Activated CD8-positive, alpha-beta memory T cell treated with anti-CD3 and anti-CD28 coated beads for 1 hour (primary cell): ENCODE measurements at places on chromosomes 4 and X.

GRCh38 chr4:75844151-75844662 lies 58.0 kb downstream of the PPEF2 start:
- DNase-seq = no peak

DNA sequence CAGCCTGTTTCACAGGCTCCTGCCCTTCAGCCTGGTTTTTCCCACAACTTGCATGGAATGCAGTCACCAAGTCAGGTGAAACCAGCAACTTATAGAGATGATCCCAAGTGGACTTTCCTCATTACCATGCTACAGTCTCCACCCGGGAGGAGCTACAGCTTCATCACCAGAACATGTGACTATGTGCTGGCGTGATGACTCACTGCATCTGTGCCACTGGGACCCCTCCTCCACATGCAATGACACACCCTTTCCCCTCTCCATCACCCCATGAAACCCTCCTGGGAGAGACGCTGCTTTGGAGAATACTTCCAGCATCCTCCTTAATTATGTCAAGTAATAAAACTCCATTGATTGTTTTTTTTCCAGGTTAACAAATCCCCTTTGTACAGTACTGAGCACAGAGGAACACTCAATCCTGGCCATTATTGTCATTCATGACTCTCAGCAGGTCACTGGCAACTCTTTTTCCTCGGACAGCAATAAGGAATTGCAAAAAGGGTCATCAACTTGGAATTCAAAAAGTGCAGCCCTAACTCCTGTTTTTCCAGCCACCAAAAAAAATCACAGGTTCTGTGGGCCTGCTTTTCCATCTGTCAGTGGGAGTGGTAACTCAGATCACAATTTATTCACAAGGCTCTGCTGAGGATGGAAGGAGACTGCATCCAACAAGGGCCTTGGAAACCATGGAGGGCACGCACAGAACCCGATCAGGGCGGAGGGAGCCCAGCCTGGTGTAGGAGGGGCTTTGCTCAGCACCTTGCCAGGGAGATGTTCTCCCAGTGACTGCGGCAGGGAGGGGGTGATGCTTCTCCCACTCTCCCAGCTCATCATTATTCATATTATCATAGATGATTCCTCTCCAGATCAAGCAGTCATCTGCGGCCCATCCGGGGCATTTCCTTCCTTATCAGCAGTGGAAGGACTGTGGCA lies 17.4 kb downstream of the QDPR start:
- DNase-seq = no peak

DNA sequence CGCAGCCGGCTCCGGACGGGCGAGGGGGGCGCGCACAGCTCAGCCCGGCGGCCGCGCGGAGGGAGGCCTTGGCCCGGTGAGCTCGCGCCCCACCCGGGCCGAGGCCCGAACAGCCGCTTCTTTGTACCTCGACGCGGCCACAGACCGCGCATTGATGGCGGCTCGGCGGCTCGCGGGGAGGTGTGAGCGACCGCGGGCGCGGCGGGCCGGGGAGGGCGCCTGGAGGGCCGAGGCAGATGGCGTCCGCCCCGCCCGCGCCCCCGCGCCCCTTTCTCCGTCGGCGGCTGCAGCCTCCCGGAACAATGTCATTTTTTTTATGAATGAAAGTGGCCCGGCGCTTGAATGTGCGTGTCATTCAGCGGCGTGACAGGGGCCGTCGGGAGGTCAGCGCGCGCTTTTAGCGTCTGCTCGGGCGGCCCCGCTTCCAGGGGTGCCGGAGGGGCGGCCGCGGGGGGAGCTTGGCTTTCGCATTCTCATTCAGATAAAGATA lies 1.8 kb downstream of the FGFR3 start:
- no peak for DNase-seq

GRCh38 chrX:19742826-19743225 lies 144.6 kb downstream of the SH3KBP1 start:
- no peak for DNase-seq

- no peak for DNase-seq
Observed at GRCh38 chr4:152630324-152630723, 49.5 kb downstream of the TMEM154 start.

- DNase-seq = no peak
Observed at GRCh38 chrX:37961118-37961517, 45.2 kb upstream of the SYTL5 start.

DNA sequence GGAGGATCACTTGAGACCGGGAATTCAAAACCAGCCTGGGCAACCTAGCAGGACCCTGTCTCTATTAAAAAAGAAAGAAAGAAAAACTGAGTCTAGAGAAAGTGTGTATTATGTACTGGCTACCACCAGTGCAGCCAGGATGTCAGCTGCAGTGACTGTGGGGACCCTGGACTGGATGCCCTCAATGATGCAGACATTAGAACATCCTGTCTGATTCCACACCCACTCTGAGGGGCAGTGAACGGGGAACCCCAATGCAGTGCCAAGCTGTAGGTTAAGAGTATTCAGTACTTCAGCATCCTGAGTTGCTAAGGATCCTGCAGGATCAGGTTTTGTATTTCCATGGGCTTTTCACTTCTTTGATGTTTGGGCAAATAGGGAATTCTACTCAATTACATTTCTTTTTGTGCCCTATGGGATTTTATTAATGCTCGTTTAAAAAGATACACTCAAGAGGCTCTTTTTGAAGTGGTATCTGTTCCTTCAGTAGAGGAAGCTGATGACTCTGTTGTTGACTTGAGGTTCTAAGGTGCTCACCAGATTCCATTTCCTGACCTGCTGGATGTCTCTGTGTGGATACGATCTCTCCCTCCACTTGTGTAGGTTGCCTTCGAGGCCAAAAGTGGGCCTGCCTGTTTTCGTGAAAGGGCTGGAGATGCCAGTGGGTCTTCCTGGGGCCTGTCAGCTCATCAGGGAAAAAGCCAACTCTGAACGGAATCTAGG lies 85.9 kb upstream of the CLCN4 start:
- no peak for DNase-seq

- no peak for DNase-seq
Observed at GRCh38 chr4:57465321-57466056, 355.3 kb upstream of the IGFBP7 start.

GRCh38 chr4:168674866-168675265 lies 178.0 kb downstream of the PALLD start:
- no peak for DNase-seq

DNA sequence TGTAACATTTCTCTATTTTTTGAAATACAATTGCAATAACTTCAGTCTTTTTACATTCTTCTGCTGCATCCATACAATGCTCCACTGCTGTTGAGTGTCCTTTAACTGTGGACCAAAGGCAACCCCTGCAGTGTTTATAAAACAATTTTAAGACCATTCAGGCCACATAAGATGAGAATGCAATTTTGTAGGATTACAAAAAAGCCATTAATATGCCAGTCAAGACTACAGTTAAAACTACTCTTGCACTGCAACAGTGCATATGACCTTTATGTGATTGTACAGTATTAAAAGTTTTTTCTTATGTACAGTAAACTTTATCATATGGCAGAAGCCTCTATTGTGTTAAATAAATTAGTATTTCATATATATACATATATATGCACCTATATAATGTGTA lies 55.7 kb upstream of the ATOH1 start:
- no peak for DNase-seq

DNA sequence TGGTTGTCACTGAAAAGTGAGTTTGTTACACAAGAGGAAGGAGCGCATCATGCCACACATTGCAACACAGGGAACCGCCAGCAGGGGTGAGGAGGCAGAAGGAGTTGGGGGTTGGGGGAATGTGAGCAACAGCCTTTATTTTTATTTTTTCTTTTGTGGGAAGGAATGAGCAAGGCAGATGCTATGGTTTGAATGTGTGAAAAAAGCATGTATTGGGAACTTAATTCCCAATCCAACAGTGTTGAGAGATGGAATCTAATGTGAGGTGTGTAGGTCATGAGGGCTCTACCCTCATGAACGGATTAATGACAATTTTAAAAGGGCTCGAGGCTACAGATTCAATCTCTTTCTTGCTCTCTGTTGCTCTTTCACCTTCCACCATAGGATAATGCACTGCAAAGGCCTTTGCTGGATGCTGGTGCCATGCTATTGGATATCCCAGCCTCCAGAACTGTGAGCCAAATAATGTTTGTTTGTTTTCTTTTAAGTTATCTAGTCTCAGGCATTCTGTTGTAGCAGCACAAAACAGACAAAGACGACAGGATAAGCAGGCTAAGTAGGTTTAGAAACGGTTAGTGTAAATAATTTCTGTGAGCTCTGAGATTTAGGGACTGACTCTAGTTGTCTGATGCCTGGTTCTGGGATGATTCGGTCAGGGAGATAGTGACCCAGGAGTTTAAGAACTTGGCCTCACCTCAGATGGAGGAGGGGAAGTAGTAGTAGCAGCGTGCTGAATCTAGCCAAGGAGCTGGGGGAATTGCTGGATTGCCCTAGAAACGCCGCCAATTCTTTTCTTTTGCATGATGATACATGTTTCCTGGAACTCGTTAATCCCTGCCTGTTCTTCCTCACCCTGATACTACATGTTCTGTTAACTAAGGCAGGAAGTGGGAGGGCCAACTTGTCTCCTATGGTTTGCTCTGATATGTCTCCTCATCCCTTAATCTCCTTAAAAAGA lies 156.6 kb upstream of the CTSO start:
- DNase-seq = no peak

GRCh38 chr4:56653461-56654237 lies 27.4 kb downstream of the HOPX start:
- DNase-seq = no peak

GRCh38 chr4:33270403-33270802 lies 2550.2 kb downstream of the PCDH7 start:
- no peak for DNase-seq

DNA sequence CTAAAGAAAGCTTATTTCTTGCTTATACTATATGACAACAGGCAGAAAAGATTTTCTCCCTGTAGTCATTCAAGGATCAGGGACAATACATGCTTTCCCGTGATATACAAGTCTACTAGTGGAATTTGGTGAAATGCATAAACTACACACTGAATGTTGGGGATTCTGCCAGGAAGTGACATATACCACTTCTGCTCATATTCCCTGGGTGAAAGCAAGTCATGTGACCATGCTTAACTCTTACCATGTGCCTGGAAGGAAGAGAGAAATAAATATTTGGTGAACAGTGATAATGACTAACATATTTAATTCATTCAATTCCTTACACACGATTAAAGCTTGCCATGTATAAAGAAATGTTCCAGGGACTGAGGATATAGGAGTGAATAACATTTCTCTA lies 534.6 kb downstream of the PPARGC1A start:
- DNase-seq = no peak

GRCh38 chrX:54747733-54748393 lies 50.2 kb downstream of the ITIH6 start:
- DNase-seq = no peak

- no peak for DNase-seq
Observed at GRCh38 chr4:616911-617643, 8.3 kb upstream of the PDE6B start.

DNA sequence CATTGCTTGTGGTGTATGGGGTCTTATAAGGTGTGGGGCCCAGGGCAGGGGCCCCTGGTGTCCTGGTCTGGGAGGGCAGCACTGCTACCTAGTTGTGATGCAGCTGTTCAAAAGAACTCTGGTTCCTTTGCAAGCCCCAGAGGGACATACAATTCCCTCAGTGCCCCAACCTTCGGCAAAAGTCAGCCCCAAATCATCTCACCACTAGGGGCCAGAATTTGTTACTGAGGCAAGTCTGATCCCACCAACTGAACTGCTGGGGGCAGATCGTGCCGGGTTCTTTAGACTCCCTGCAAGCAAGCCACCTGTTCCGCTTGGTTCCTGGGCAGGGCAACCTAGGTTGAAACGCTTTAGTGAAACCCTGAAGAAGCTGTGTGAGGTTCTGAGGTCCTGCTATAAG lies 180.1 kb upstream of the S100G start:
- no peak for DNase-seq

DNA sequence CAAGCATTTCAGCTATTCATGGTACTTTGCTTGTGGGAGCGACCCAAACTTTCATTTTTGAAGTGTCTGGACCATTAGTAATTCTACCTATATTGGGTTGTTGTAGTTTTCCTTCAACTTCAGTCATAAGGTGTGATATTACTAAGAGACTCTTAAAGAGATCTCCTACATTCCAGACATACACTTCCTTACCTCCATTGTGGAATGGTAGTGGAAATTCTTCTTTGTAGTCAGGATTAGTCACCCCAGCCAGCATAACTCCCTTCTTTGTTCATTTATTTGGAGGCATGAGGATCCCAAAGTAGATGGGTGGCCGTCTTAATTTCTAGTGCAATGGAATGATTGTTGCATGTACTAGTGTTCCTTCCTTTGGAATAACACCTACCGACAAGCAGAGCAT lies 991.4 kb downstream of the ARAP2 start:
- DNase-seq = no peak

GRCh38 chr4:54094451-54094850 lies 5.5 kb upstream of the GSX2 start:
- DNase-seq = no peak

DNA sequence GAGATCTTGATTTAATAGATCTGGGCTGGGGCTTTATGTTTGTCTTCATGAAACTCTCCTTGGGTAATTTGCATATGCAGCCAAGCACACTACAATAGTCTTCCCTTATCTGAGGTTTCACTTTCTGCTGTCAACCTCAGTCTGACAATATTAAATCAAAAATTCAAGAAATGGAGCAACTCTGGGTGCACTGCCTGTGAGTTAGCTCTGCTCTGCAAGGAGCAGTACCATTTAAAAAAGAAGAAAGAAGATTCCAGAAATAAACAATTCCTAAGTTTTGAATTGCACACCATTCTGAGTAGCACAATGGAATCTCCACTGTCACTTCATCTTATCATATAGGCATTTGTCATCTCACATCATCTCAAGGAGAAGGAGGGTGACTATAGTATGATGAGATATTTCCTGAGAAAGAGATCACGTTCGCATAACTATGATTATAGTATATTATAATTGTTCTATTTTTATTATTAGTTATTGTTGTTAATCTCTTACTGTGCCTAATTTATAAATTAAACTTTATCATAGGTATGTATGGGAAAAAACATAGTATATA lies 9.4 kb downstream of the FNIP2 start:
- no peak for DNase-seq

DNA sequence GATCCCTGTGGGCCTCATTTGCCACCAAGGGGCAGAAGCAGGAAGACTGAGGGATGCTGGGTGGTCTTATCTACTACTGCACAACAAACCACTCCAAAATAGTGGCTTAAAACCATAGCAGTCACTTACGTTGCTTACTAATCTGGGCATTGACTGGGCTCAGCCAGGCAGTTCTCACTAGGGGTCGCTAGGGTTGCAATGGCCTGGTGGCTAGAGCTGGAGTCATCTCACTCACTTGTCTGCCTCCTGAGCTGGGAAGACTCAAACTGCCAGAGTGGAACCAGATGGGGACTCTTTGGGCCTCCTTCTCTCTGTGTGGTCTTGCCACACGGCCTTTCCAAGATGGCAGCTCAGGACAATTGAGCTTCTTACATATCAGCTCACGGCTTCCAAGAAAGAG lies 216.3 kb upstream of the BCOR start:
- no peak for DNase-seq

- DNase-seq = no peak
Observed at GRCh38 chr4:112938461-112939058, 110.9 kb upstream of the ANK2 start.

- DNase-seq = no peak
Observed at GRCh38 chrX:103276581-103277002, at the start of gene TCEAL5. Gene TCEAL5 (minus strand): TSS chrX:103276750. CDS start chrX:103274563, 2,187 bp downstream.
